ENCODE measurements at places on chromosomes 16 and 17.

- DNase-seq: no peak
Observed at GRCh38 chr17:68592009-68592408, 9.2 kb downstream of the FAM20A start.

- no peak for DNase-seq
Observed at GRCh38 chr16:81307770-81308169, 7.0 kb upstream of the GAN start.

DNA sequence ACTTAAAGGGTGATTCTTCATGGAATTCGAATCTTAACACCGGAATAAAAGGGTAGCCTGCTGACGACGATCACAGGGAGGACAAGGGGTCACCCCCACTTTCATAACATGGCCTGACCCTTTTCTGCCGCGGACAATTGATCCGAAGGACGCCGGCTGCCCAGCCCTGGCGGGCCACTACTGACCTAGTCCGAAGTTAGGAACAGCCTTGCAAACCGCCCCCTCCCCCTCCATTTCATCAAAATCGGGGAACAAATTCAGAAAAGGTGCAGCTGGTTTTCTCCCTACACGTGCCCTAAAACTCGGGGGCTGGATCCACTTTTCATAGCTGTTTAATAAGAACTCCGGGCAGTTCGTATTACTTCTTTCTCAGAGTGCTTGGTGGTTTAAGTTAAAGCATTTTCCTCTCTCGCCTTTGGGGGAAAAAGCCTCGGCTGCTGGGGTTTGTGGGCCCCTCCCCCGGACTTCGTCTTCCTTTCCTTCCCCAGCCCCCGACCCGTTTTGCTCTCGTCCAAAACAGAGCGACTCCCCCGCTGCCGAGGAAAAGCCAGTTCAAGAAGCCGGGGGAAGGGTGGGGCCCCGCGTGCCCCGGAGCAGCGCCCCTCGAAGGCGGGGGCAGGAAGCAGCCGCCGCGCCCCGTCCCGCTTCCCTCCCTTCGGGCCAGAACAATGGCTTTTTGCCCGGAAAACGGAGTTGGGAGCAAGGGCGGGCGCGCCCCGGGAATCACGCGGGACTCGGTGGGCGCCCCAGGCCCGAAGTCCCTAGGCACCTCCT, 641 bp upstream of the CBX2 start:
- no peak for DNase-seq

DNA sequence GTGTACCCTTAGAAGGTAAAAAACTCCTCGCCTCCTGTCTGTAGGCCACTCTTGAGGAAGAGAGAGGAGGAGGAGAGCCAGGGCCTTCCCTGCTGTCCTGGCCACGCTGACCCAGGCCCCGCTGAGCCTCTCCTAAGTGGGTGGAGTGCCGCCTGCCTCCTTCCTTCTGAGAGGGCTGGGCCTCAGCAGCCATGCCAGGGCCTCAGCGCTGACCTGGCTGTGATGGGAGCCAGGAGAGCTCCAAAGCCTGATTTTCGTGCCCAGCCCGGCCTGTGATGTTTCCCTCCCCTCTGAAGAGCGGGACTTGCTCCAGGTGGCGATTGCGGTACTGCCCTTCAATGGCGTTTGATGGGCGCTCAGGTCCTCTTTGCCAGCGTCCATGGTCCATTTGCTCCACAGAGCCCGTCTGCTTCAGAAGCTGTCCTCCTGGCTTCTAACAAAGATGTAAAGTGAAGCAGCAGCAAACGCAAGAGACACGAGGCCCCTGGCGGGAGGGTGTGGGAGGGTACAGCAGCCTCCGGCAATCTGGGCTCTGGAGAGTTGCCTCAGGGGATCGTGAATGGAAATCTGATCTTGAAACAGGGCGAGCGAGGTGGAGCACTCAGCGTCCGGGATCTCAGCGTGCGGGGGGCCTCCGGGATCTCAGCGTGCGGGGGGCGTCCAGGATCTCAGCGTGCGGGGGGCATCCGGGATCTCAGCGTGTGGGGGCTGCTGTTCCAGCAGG, 93.5 kb downstream of the NPIPB11 start:
- DNase-seq: no peak

GRCh38 chr16:7115898-7116297, 216.7 kb upstream of the RBFOX1 start:
- no peak for DNase-seq

DNA sequence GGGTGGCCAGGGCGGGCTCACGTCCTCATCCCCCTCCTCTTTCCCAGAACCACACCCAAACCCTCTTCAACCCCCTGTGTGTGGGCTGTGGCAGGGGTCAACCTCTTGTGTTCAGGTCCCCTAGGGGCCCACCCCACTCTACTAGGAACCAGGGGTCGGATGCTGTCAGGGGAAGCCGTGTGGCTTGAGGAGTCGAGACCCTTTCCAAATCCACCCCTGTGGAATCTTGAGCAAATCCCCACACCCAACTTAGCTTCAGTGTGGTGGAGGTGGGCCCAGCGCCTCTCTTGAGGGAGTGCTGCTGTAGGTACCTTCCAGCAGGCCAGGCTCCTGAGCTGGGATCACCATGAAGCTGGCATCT, 121.5 kb downstream of the MRM1 start:
- DNase-seq: no peak

DNA sequence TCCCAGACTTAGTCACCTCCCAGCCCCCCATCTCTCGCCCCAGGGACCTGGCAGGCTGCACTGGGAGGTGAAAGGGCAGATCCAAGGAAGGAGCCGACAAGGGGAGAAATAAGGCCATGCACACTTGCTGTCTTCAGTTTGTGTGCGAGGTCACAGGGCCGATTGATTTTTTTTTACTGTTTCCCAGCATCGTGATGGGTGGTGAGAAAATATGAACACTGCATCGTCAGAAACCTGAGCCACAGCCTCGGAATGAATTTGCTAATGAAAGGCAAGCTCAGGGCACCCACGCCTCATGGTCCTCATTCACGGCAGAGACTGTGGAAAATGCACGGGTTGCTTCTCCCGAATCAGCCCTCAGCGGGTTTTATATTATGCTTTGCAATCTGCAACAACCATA, 98.0 kb downstream of the SOCS1 start:
- no peak for DNase-seq

GRCh38 chr16:4678596-4678995, 14.8 kb upstream of the NUDT16L1 start:
- no peak for DNase-seq

- DNase-seq: no peak
Observed at GRCh38 chr17:70095455-70095854, 20.4 kb downstream of the KCNJ16 start.

- DNase-seq: no peak
Observed at GRCh38 chr16:66026211-66026610, 340.3 kb upstream of the CDH5 start.

- no peak for DNase-seq
Observed at GRCh38 chr16:17541324-17541723, 70.6 kb upstream of the XYLT1 start.

DNA sequence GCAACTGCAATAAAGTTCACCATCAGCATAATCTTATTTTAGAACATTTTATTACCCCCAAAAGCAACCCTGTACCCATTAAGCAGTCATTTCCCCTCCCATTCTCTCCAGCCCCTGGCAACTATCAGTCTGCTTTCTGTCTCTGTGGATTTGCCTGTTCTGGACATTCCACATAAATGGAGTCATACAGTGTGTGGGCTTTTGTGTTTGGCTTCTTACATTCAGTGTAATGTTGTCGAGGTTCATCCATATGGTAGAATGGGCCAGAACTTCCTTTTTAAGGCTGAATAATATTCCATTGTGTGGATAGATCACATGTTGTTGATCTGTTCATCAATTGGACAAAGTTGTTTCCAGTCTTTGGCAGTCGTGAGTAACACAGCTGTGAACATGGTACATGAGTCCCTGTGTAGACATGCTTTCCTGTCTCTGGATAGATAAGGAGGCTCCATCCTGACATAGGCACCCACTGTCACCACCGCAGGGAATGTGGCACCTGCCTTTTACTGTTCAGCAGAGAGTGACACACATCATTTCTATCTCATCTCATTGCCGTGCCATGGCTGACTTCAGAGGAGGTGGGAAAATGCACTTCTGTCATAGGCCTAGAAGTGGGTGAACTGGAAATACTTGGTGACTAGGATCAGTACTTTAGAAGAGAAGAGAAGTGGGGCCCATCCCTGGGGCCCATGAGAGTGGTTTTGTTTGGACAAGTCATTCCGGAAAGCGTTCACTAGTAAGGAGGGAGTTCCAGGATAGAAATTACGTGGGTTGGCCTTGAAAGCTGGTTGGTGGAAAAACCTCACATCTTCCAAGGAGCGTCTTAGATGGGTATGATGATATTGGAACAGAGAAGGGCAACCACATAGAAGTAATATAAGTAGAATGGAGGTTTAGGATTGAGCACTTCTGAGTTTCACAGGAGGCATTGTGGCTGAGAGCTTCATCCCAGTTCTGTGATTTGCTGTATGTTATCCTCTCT, 25.8 kb downstream of the EPN2 start:
- DNase-seq: peak; percentile 15
